Uterine smooth muscle cell (primary cell): ENCODE measurements at places on chromosomes 13 and 19. TPM values are rescaled to one million over a fixed set of nuclear protein-coding genes. Genes with fewer than 3 reads are reported as not detected.

ZNF772 gene
- 17.2 and 19.6 TPM in 2 replicates for total RNA-seq

ZNF490 gene
- 10.9 and 11.0 TPM in 2 replicates for total RNA-seq

ELANE gene
- total RNA-seq: not detected in 2 replicates

MYO16 gene
- total RNA-seq: under 0.01 TPM in 1 of 2 replicates, not detected in the other

SYT3 gene
- total RNA-seq: 0.11 and 0.25 TPM in 2 replicates

ZNF100 gene
- total RNA-seq: 2.0 and 3.0 TPM in 2 replicates
